ENCODE measurements at places on chromosomes 3 and 15.
A peak's percentile ranks its signal among the peaks of the same experiment; 100 is the strongest.

- DNase-seq: peak; percentile 30
These were observed 49.5 kb downstream of the CACNA2D2 start for GRCh38 chr3:50453907-50454306.

DNA sequence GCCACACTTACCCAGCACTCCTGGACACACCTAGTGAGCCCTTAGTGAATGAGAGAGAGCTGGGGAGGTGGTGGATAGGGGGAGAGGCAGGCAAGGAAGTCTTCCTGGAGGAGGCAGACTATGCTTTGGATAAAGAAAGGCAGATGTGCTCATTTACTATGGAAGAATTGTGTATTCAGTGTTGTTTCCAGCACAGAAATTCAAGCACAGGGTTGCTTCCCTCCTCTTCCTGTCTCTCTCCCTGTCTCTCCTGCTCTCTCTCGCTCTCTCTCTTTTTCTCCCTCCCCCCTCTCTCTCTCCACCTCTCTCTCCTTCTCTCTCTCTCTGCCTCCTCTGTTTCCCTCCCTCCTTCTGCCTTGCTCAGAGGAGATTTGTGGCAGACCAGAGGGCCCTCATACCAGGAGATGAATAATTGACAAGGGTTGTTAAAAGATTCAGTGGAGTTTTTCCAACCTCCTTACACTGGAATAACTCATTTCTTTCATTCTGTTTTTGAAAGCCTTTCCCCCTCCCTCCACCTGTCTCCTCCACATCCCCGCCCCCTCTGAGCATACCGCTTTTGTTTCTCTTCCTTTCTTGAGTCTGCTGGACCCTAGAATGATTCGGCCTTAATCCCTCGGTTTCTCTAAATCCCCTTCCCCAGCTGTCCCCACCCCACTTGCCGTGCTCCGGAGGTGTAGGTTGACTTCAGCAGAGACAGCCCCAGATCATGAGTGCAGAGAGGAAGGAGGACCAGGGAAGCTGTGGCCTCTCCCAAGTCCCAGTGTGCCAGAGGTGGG is 65.6 kb downstream of the CCDC33 start:
- no peak for DNase-seq

GRCh38 chr3:127033786-127034185 is 50.9 kb downstream of the PLXNA1 start:
- DNase-seq: no peak

DNA sequence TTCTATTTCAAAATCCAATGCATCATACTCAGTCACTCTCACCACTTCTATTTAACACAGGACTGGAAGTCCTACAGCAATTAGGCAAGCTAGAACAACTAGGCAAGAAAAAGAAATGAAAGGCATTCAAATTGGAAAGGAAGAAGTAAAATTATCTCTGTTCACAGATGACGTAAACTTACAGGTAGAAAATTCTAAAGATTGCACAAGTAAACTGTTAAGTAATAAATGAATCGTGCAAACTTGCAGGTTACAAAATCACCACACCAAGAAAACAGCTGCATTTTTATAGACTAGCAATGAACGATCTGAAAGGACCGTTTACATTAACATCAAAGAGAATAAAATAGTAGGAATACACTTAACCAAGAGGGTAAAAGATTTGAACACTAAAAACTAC is 36.2 kb downstream of the CHST2 start:
- DNase-seq: no peak

DNA sequence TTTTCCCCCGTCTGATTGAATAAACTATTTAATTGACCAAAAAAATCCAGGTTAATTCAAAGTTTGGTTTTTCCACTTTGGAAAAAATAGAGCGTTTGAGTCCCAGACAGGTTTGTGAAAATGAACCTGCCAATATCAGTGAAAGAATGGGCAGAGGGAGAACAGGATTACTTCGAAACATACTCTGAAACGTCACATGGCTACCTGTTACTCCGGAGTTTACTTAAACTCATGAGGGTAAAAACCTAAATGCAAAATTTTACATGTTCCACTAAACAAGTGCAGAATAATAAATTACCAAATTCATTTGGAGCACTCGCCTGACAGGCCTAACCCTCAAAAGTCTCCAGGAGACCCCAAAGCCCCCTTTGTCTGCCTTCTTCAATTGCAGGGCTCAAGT is 419.9 kb downstream of the MECOM start:
- DNase-seq: no peak

GRCh38 chr3:108106449-108106848 is 15.6 kb upstream of the CD47 start:
- DNase-seq: no peak

DNA sequence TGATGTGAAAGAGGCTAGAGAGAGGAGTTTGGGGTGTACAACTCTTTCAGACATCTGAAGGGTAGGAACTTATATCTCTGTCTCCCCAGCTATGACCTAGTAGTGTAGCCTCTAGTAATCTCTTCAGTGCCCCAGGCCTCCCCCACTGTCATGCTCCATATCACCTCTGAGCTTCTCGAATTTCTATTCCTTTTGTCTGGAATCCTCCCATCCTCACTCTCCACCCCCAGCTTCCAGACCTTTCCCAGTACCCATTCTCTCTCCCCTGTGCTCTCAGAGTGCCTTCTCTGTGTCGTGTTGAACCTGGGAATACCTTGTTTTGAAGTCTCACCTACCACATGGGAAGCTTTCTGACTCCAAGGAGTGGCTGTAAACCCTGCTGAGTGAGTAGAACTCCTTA is 3.6 kb upstream of the RBPMS2 start:
- DNase-seq: no peak

- no peak for DNase-seq
These were observed 45.5 kb downstream of the TFG start for GRCh38 chr3:100754563-100755334.

GRCh38 chr3:15332405-15333098 is at the start of gene SH3BP5:
Gene SH3BP5, minus strand, starts transcription at chr3:15332586. Its CDS starts 178 bp downstream, at chr3:15332408.
- DNase-seq: peak; percentile 38

DNA sequence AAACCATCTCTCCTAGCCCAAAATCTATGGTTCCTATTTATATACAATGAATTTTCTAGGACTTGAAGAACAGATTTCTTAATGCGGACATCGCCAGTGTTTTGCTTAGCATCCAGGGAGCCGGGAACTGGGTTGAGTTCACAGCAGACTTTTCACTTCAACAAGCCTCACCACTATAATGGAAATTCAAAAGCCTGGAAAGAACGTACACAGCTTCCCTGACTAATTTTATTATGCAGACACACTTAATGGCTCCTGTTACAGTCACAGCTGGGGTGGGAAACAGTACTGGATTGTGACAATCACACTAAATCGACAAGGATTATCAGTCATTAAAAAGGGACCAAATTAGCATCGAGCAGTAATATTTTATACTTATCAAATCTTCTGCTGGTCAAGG is 129.2 kb upstream of the BNIP2 start:
- no peak for DNase-seq

DNA sequence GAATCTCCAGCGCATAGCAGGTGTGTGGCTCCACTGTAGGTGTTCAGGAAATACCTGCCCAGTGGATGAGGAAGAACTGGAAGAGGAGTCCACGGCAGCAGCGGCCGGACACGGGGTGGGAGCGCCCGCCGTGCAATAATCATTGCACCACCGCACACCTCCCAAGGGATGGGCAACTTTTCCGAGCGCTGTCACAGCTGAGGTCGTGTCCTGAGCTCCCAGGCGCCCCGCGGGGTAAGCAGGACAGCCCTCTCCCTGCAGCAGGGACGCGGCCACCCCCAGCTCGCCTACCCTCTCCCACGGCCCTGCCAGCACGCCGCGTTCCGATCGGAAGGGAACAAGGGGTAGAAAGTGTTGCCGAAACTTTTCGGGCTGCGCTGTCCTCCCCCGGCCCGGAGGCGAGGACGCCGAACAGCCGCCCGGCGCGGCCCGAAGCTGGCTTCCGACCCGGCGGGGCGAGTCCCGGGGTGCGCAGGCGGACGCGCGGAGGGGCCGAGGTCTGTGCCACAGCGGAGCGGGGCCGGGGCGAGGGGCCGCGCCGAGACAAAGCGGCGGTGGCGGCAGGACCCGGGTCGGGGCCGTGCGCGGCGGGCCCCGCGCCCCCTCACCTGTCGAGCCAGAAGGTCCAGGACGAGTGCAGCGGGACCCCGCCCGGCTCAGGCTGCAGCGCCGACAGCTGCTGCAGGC is 475 bp downstream of the EIF4E3 start:
- peak; percentile 7 for DNase-seq

DNA sequence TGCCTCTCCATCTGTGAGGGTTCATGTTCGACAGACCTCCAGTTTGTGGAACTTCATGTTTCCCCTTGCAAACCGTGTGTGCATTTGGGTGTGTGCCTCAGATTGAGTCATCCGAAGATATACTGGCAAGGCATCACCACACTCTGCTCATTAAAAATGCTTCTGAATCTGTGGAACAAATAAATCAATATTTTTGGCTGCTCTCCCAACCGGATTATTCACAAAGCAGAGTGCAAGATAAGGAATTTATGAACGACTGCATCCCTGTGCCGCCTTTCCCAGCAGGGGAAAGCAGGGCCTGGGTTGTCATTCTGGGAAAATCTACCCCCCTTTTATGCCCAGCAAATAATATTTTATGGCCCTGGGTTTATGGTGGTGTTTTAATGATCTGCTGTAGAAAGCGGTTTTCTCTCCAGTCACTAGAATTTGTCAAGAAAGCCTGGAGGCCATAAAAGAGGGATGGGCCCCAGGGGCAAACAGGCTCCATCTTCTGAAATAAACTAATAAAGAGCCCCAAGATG is 4.2 kb upstream of the WNT5A start:
- DNase-seq: no peak

GRCh38 chr3:195169011-195169649 is 101.8 kb downstream of the XXYLT1 start:
- DNase-seq: no peak

DNA sequence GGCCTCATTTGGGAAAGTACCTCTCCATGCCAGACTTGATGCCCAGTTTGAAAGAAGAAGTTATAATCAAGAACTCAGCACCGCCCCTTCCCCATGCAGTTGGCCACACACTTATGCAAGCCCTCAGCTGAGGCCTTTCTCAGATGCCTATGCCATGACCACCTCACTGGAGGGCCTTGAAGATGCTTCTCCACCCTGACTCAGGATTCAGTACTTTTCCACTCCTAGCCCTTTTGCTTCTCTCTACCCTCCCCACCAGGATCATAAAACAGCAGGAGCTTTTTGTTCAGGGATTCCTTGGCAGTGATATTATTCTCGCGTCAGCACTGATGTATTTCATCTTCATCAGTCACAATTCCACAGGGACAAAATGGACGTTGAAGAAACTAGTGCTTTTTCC is 313.5 kb downstream of the PYDC2 start:
- DNase-seq: no peak

DNA sequence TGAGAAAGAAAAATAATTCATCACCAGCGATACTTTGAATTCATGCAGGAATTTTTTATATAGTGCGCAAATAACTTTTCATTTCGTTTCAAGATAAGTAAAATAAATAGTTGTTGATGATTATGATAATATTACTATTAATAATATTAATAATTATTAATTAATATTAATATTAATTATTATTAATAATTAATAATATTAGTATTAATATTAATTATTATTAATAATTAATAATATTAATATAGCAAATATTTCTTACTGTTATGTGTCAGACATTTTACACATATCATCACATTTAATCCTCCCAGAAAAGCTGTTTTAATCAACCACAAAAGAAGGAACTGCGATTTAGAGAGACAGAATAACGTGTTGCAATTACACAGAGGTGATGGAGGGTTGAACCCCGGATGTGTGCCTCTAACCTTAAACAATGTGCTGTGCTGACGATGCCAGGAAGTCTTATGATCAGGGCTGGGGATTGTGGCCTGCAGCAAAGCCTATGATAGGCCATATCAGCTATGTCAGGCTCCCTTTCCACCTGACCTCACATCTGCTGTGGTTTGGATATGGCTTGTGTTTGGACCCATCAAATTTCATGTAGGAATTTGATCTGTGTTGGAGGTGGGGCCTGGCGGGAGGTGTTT is 263.5 kb upstream of the NR2F2 start:
- DNase-seq: no peak

GRCh38 chr3:197253238-197253947 is 45.0 kb downstream of the DLG1 start:
- no peak for DNase-seq

- no peak for DNase-seq
These were observed 100.8 kb upstream of the NEDD4 start for GRCh38 chr15:56094171-56094570.

DNA sequence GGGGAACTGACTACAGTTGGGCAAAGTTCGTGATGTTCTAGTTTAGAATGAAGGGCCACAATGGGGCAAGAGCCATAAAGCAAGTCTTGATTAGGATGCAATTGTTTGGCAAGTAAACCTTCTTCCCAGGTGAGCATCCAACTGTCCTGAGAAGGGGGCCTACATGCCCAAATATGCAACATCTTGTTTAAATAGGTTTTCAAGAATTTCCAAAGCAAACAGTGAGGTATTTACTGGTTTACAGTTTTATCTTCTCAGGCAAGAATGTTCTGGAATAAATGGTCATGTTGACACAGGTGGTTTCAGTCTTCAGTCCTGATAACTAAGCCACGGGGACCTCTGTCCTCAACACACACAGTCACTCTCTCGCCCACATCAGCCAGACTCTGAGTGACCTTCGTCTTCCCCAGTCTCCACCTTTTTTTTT is 90.3 kb upstream of the FAM174B start:
- DNase-seq: no peak

GRCh38 chr3:14949126-14949525 is 1.7 kb downstream of the NR2C2 start:
- DNase-seq: no peak

GRCh38 chr3:181329024-181329423 is 339.5 kb upstream of the DNAJC19 start:
- DNase-seq: no peak

- DNase-seq: no peak
These were observed 125.5 kb downstream of the DGKG start for GRCh38 chr3:186236357-186237020.

GRCh38 chr3:58383476-58383875 is 50.2 kb downstream of the PDHB start:
- DNase-seq: no peak

DNA sequence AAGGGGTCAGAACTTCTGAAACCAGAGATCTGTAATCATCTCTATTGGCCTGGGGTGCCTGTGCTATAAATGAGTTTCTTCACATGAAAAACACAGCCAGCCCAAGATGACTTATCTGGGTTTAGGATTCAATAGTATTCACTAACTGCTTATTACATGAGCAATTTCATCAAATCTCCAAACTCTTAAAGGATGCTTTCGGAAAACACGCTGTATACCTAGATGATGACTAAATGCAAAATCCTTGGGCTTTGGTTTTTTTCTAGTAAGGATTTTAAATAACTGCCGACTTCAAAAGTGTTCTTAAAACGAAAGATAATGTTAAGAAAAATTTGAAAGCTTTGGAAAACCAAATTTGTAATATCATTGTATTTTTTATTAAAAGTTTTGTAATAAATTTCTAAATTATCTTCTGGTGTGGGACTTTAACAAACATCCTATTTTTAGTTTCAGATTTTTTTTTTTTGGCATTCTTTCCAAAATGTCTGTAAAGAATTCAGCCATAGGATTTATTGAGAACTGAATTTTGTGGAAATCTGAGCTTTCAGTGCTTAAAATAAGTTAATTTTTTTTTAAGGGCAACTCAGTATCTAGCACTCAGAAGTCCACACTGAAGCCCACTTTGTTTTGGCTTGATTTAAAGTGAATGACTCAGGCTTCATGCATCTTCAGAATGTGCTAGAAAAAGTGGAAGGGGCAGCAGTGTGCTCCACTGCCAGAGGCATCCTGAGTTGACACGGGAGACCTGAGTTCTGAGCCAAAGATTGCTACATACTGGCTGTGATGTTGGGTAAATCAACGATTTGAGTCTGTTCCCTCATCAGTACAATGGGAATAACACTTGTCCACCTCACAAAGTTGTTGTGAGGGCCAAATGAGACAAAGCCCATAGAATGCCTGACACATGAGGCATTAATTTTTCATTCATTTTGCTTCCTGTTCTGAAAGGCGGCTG is 18.7 kb downstream of the TMEM43 start:
- DNase-seq: no peak

Data from SHP77 (cell line).